ENCODE measurements at places on chromosomes 12 and 14. TPM values are rescaled to one million over a fixed set of nuclear protein-coding genes. Genes with fewer than 3 reads are reported as not detected.

The ZNF891 gene
- total RNA-seq: 0.52 TPM

The RITA1 gene
- total RNA-seq: 53.0 TPM

The A2M gene
- not detected for total RNA-seq

The TRIM9 gene
- 2.3 TPM for total RNA-seq

The VRTN gene
- 0.03 TPM for total RNA-seq

The RHOJ gene
- total RNA-seq: not detected

The CBX5 gene
- total RNA-seq: 44.3 TPM

- peak; percentile 8 for DNase-seq
Measured at GRCh38 chr14:57182760-57183503, 85.8 kb downstream of the EXOC5 start.

DNA sequence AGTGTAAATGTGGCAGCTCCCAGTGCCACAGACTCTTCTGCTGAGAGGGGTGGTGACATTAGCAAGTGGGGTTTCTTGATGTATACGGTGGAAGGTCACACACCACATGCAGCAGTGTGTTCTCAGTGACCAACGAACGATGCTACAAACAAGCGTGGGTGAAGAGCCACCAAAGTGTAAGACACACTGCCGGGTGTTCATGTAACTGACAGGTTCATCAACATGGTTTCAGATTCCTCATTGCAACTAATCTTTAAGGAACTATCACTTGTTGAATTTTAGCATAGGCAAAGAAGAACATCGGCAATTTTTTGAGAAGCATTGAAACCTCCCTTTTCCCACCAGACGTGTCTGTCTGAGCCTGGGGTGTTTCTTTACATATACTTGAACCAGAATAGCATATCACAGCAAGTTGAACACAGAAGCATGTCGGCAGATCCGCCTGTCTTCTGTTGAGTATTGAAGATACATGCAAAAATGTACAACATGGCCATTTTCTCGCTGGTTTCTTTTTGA, 58.8 kb downstream of the PPP2R5C start:
- DNase-seq: no peak

- no peak for DNase-seq
Measured at GRCh38 chr12:106629797-106630659, 47.2 kb downstream of the RFX4 start.

DNA sequence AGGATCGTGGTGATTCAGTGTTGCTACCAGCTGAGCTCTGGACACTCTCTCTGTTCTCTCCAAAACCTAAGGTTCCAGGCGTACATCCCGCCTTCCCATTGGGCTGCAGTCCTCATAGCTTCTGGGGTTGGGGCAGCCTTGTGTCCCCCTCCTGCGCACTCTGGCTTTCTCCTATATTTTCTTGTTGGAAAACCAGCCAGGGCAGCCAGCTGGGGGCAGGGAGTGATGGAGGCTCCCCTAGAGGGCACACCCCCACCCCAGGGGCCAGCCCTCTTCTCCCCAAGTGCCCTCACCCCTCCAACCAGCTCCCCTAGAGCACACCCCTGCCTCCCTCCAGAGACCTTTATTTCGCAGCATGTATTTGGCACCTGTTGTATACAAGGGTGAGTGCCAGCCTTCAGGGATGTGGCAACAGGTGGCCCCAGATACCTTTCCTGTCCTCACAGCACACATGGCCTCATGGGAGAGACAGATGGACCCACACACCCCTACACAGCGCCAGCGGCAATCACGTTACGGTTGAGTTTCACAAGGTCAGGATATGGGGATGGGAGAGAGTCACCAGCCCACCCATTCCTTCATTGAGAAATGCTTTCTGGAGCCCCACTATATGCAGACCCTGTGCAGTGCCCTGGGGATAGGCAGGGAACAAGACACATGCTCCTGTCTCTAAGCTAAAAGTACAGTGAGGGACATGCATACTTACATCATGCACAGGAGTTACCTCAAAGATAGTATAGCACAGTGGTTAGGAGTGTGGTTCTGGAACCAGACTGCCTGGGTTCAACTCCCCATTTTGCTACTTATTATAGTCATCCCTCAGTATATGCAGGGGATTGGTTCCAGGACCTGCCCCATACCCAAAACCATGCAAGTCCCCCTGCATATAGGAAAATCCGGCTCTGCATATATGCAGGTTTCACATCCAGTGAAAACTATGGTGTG, 141.1 kb downstream of the PHETA1 start:
- no peak for DNase-seq

DNA sequence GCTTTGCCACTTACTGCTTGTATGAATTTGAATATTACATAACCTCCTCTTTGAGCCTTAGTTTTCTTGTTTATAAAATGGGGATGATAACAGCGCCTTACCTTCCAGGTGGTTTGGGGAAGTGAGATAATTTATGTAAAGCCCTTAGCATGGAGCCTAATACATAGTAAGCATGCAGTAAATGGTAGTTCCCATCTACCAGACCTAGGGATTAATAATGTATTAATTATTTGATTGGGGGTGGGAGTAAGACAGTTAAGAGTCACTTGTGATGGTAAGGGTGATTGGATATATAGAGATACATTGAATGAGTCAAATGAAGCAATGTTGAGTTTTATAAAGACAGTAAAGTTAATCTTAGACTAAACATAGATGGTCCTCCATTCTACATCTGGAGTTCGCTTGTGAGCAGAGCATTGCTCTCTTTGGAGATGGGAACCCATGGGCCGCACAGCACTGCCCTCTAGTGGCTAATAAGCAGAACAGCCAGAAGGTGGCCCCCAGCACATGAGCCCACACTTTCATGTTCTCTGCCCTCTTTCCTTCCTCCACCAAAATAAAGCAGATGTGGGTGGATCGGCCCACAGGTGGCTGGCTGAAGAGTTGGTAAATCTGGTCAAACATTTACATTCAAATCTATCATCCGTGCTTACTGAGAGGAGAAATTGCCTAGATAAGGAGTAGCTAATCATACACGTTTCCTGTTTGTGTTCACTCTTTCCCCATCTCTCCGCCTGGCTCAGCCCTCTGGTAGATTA, 26.5 kb upstream of the TAMALIN start:
- DNase-seq: peak; percentile 87

- DNase-seq: no peak
Measured at GRCh38 chr12:94803939-94804338, 153.6 kb upstream of the TMCC3 start.

DNA sequence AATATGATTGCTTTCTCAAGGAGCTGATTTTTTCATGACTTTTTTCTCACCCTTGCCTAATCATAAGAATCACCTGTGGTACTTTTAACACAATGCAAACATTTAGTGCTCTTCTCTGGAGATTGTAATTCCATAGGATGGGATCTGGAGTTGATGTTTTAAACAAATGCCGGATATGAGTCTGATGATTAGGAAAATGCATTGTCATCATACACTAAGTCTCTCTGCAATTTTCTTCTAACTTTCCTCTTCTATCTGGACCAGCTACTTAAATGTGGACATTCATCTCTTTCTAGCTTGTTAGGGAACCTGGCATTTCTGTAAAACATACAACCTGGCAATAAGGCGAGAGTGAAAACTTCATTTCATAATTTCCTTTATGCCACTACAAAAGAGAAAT, 23.5 kb downstream of the PMCH start:
- no peak for DNase-seq

DNA sequence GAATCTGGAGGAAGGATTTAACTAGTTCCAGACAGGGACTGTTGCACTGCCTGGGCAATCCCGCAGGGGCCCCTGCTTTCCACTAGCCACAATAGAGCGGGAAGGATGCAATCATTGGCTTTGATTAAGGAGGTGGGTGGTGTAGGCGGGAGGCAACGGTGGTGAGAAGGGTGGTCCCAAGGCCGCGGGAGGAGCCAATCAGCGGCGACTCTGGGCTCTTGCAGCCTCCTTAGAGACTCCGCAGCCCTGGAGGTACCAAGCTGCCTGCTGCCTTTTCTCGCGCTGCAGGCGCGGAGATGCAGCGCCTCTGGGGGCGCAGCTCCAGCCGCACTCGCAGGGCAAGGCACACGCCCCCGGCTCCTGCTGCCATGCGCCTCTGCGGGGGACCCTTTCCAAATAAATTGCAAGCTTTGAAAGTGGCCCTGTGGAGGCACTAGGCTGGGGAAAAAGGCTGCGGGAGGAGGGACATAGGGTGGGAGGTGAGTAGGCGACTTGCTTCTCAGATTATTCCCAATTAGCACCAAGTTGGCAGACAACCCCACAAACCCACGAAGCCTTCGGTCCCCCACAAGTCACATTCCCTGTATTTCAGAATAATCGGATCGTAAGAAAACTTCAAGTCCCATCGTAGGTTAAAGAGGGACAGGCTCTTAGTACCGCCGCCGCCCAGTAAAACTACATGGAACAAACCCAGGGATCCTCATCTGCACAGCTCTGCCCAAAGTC, 858 bp upstream of the KCNA1 start:
- no peak for DNase-seq

DNA sequence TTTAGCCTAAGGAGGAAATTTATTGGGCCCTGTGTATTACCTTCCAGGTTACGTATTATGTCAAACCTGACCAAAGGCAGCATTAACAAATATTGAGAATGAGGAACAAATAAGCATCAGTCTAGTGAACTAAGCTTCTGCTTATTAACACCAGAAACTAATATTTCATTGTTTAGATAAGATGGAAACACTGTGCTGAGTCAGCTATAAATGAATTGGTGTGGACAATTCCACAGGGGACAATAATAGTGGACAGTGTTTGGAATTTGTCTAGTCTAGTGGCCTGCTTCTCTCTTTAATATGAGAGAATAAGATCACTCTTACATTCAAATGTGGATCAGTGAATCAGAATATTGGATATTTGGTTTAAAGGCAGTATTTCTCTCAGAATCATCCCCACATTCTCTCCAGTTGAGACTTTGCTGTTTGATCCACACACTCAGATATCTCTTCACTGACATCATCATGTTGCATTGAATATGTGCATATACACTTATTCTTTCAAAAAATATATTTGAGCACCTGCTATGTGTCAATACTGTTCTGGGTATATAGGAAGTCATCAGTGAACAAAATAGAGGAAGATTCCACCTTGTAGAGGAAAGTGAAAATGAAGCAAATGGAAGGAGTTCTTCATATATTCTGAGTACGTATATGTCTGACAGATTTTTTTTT, 136.3 kb downstream of the DIO2 start:
- no peak for DNase-seq

GRCh38 chr12:4685317-4685716, 34.9 kb upstream of the GALNT8 start:
- no peak for DNase-seq

DNA sequence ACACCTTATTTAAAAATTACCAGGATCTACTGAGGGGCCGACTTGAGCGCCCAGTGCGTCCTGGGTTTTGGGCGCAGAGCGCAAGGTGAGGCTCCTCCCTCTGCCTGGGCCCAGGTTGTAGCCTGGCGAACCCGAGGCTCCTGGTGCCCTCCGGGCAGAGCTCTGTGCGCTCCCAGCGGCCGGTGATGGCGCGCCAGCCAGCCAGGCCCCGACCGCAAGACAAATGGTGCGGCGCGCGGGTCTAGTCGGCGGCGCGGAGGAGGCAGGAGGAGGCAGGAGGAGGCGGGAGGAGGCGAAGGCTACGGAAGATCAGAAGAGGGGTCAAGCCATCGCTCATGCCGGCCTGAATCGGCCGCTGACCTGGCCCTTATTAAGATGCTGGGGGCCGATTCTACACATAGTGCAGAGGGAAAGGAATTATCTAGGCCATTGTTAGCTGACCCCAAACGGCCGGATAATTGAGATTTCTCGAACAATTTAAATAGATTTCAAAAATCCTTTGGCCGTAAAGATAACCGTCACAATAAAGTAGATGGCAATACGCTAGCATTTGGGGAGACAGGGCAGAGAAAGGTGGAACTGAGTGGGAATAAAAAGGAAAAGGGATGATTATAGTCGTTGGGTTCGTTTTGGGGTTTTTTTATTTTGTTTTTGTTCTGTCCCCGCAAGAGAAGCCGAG, 2.8 kb downstream of the TBX5 start:
- DNase-seq: no peak

- no peak for DNase-seq
Measured at GRCh38 chr12:106552228-106552627, 30.6 kb upstream of the RFX4 start.

DNA sequence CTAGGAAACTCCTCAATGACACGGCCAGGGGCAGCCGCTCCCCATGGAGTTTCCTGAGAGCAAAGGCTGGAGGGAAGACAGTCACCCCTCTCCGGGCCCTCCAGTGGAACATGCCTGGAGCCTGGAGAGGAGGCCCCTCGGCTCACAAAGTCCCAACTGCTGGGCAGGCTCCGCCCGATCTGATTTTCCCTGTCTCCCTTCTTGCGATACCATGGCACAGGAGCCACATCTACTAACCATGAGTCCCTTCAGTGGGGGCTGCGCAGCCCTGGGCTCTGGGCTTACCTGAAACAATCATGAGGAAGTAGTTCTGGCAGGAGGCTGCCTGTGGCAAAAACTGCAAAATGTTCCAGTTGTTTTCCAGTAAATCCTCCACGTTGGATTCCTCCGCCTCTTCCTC, 15.3 kb downstream of the P2RX2 start:
- no peak for DNase-seq

- DNase-seq: no peak
Measured at GRCh38 chr12:57612711-57613426, 1.6 kb downstream of the ARHGEF25 start.

DNA sequence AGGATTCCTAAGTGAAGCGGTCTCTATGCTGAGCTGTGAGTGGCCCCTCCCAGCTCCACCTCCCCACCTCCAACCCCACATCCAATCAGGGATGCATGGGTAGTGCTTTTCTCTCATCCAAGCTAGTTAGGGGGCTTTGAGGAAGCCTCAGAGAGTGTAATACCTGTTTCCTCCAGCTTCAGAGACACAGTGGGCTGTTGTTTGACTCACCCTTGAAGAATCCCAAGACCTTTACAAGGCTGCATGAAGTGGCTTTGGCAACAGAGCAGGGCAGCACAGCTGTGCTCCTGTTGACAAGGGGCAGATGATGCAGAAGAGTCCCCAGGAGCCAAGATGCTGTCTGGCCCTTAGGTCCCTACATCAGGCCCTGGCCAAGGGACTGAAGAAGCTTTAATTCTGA, 27.1 kb upstream of the CLMN start:
- DNase-seq: no peak

DNA sequence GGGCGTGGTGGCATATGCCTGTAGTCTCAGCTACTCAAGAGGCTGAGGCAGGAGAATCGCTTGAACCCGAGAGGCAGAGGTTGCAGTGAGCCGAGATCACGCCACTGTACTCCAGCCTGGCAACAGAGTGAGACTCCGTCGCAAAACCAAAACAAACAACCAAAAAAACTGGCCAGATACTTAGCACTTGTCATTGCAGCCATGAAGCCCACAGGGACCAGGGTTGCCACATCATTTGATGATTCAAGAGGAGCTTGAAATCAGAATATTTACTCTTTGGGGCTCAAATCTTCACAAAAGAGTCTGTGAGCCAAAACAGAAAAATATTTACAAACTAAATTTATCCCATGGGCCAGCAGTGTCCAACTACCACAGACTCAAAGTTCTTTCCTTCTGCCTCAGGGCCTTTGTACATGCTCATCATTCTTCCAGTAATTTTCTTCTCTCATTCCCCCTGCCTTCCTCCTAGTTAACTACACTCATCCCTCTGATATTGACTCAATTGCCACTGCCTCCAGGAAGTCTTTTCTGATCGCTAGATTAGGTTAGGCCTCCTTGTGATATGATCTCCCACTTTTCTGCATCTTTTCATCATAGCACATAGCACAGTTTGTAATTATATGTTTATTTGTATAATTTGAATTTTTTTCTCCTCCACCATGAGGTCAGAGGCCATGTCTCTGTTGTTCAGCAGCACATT, 130.8 kb upstream of the PLEKHG7 start:
- no peak for DNase-seq

Measured in Caki2 (cell line).